ENCODE measurements at places on chromosomes 2 and 18. TPM values are rescaled to one million over a fixed set of nuclear protein-coding genes. Genes with fewer than 3 reads are reported as not detected.

CLEC4F gene
- not detected for total RNA-seq

STARD6 gene
- not detected for total RNA-seq

LIMS3 gene
- total RNA-seq: 3.1 TPM

WDSUB1 gene
- total RNA-seq: 15.4 TPM

FSIP2 gene
- 3.4 TPM for total RNA-seq

TM4SF20 gene
- total RNA-seq: not detected

SCN2A gene
- total RNA-seq: 0.73 TPM

MARCHF4 gene
- total RNA-seq: 1.3 TPM

GRCh38 chr2:929925-930324 is 20.7 kb upstream of the SNTG2 start:
- DNase-seq: no peak

DNA sequence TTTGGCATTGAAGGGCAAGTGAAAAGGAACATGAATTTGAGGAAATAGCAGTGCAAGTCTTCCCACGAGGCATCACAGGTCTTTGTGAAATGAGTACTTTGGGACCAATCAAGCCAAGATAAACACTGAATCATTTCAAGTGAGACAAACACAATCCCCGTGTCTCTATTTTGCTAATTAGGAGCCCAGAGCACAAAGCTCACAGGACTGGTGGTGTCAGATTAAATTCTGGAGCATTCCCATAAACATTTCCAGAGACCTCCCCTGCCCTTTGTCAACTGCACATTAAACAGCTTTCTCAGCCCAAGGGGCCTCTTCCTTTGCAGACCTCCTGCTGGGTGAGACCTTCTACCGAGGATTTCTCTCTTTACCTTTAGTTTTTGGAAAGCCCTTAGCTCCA is 50.7 kb downstream of the DAPL1 start:
- no peak for DNase-seq

DNA sequence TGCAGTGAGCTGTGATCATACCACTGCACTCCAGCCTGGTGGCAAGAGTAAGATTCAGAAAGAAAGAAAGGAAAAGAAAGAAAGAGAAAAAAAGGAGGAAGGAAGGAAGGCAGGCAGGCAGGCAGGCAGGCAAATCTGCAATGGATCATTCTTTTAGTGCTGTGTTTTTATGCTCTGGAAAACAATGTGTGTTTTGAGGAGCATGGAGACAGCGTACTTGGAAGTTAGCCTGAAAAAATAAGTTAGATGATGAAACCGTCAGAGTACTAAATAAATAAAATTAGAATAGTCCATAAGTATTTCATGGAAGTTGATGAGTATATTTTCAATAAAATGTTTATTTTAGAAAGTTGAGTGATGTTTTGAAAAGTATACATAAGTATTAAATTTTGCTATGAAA is 366.4 kb upstream of the CDH20 start:
- no peak for DNase-seq

DNA sequence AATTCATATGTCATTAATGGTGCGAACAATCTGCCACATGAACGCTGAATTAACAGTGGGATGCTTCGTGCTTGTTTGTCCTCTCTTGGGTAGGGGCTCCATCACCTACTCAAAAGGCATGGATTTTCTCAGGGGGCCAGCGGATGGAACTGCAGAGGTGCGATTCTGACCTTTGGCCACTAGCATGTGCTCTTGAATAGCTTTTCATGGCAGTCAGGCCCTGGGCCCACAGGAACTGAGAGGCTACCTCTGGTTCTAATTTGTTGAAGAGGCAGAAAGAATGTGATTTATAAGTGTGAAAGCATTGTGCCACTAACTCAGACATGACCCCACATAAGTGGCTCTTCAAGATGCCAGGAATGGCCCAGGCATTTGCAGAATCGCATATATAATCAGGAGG is 283.2 kb downstream of the INSIG2 start:
- no peak for DNase-seq

GRCh38 chr2:40455661-40456060 is 3.8 kb upstream of the SLC8A1 start:
- DNase-seq: no peak

- DNase-seq: no peak
These were observed at the start of gene MYCN for GRCh38 chr2:15939854-15940660. Gene MYCN (plus strand): TSS chr2:15940550. CDS start chr2:15942065, 1,515 bp downstream.

GRCh38 chr2:238974501-238975166 is 126.7 kb downstream of the TWIST2 start:
- no peak for DNase-seq

- no peak for DNase-seq
These were observed 28.8 kb downstream of the RAB1A start for GRCh38 chr2:65101071-65101470.

DNA sequence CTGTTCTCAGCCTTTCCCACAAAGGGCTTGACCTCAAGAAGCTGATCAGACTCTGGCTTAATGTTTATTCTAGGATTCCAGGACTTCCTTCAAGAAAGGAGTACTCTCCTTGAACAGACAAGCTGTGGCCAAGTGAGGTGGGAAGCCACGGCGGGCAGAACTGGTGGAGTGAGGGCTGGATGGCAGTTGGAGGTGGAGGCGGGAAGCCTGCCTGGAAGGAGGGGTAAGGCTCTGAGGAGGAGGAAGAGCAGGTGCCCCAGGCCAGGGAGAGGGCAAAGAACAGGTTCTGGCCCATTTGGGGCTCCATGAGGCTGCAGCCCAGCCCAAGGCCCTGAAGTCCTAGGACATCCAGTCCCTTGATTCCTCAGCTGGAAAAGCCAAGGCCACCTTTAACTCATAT is 143.9 kb downstream of the CYP26B1 start:
- DNase-seq: no peak

GRCh38 chr2:22377268-22377667 is 1007.7 kb upstream of the KLHL29 start:
- DNase-seq: no peak

- DNase-seq: no peak
These were observed 15.2 kb downstream of the LCLAT1 start for GRCh38 chr2:30462131-30462857.

DNA sequence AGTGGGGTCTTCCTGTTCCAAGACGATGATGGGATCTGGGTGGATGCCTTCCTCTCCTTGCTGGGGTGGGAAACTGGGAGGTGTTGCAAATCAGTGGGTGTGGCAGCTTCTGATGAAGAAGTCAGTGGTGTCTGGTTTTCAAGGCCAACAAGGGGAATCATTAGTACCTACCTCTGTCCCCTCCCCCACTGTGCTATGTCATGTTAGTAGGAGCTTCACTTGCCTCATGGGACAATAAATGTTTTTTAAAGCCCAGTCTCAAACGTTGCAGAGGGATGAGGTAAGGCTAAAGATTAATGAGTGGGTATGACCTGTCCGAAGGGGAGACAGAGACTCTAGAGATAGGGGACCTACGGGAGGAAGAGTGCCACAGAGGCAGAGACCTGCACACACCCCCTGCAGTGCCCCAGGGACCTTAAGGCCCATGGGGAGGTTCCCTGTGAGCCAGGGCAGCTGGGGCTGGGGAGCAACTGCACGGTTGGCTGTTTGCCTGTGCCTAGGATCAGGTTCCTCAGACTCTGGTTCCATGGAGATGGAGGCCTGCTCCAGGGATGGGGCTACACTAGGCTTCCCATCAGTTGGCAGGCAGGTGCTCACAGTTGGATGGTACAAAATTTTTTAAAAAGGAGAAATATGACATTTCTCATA is 37.8 kb upstream of the SLC1A4 start:
- DNase-seq: no peak

DNA sequence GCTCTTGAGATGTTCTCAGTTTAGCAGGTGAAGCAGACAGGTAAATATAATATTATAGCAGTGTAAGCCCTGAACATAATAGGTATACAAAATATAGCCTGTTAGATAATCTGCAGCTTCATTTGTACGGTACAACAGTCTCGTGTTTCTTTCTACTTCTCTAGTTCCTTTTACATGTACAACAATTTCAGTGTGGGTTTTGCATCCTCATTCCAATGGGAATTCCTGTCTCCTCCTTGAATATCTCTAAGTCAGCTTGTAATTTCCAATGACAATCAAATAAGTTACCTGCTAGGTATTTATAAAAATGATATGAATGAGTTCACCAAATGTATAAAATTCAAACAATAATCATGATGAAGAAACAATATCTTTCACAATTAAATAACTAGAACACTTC is 330.0 kb upstream of the RND3 start:
- no peak for DNase-seq

DNA sequence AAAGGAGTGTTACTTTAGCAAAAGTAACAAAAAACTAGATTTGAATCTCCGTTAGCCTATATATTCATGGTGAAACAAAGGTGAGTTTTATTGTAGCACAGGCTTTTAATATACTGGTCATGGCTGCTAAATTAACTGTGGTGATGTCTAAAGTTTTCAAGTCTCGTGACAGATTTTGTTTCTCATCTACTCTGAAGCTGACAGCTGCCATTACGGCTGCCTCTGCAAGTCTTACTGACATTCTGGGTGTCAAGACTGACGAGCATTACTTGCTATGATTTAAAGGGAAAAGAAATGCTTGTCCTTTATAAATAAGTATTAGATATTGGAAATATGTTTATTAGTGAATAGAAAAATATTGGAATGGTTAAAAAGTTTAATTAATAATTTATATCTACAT is 207.7 kb downstream of the DSEL start:
- no peak for DNase-seq

GRCh38 chr2:19346983-19347618 is 11.3 kb downstream of the OSR1 start:
- DNase-seq: no peak

- no peak for DNase-seq
These were observed 24.4 kb upstream of the GAREM2 start for GRCh38 chr2:26148501-26148900.

DNA sequence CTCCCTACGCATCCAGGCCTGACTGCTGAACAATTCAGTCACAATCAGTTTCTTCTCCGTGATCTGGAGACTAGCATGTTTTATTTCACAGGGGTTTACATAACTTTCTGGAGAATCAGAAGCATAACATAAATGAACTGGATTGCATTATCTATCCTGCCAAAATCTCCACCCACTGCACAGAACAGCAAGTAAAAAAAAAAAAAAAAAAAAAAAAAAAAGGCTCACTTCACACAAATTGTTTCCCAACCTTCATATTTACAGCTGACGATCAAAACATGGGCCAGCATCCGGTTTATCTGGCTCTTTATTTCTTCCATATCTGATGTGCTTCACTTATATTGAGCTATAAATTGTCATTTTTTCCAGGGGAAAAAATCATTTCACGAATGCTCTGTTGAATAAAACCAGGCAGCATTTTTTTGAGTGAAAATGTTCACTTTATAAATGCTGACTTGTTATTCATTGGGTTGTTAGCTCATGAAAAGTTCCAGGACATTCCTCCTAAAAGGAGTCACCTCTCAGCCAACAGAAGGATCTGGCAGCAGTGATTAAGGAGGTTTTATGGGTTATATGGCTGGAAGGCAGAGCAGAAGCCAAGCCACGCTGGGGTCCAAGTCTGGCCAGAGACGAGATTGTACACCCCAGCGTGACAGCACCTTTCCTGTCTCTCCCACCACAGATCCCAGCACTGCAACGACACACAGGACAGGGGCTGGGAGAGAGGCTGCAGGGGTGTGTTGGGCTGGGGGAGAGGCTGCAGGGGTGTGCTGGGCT is 51.2 kb upstream of the GLI2 start:
- DNase-seq: no peak

- no peak for DNase-seq
These were observed 3.1 kb upstream of the SPAST start for GRCh38 chr2:32060266-32060665.

GRCh38 chr18:568731-569130 is 11.4 kb upstream of the CETN1 start:
- no peak for DNase-seq

DNA sequence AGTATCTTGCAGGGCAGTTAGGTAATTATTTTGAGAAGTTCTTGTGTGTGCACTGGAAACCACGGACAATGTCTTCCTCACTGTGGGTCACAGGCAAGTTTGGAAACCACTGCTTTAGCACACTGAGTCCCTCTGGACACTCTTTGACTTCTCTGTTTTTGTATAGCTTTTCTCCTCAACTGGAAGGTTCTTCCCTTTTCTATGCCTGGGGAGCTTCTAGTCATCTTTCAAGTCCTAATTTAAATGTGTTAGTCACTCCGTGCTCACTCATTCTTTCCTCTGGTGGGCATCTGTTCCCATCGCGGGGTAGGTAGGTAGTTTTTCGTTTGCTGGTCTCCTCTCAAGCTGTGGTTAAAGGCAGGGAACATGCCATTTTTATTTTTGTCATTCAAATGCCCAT is 32.1 kb downstream of the E2F6 start:
- peak; percentile 15 for DNase-seq

DNA sequence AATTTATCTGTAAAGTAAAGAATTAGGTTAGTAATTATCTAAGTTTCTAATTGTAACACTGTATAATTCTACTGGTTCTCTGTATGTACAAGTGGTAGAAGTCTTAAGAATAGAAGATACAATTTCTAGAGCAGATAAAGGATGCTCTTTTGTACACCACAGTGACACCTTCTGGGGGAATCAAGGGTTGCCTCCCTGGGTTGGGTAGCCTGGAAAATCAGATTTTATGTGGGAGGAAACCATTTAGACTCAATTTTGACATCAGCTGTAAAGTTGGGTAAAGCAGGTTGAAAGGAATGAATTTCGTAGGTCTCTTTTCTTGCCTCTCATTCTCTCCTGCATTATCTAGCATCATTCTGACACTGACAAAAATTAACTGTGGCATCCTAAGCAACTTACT is 354.8 kb downstream of the DCC start:
- DNase-seq: no peak

- DNase-seq: no peak
These were observed 74.7 kb downstream of the TNFRSF11A start for GRCh38 chr18:62399781-62400308.

GRCh38 chr2:123895651-123896050 is 129.4 kb upstream of the CNTNAP5 start:
- DNase-seq: no peak

DNA sequence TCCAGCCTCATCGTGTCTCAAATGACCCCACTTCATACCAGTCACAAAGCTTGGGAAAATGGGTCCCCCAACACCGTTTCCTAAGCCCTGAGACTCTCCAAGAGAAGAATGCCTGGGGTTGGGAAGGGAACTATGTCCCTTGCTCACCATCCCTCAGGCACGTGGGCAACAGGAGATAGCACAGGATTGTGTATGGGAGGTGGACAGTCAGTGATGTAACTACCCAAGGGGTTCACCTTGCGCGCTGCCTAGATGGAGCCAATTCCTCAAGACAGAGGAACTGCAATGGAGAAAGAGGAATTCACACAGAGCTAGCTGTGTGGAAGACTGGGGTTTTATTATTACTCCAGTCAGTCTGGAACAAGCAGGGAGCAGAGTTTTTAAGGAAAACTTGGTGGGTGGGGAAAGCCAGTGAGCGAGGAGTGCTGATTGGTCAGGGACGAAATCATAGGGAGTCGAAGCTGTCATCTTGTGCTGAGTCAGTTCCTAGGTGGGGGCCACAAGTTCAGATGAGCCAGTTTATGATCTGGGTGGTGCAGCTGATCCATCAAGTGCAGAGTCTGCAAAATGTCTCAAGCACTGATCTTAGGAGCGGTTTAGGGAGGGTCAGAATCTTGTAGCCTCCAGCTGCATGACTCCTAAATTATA is 13.8 kb upstream of the CXCR1 start:
- DNase-seq: no peak

All from osteocyte (in vitro differentiated cells).